ENCODE measurements at places on chromosomes 3 and 15.
A peak's percentile ranks its signal among the peaks of the same experiment; 100 is the strongest.

DNA sequence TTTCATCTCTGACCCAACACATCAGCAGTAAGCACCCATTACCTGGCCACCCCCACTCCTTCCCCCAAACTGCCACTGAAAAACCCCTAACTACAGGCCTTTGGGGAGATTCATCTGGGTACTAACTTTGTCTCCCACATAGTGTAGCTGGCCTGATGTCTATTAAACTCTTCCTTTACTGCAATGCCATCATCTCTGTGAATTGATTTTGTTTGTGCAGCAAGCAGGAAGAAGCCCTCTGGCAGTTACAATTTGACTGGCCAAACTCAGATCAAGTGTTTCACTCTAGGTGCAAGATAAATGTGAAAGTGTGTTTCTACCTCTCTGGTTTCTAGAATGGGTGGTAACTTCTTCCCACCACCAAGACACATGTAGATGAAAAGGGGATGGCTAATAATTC, 26.7 kb upstream of the OR5K4 start:
- DNase-seq = no peak

- DNase-seq = peak; percentile 96
Observed at GRCh38 chr3:50503504-50504342, at the start of gene CACNA2D2. Gene CACNA2D2 (minus strand): TSS chr3:50503634. CDS start chr3:50503423, 211 bp downstream.

- no peak for DNase-seq
Observed at GRCh38 chr15:61137105-61137792, 91.9 kb downstream of the RORA start.

DNA sequence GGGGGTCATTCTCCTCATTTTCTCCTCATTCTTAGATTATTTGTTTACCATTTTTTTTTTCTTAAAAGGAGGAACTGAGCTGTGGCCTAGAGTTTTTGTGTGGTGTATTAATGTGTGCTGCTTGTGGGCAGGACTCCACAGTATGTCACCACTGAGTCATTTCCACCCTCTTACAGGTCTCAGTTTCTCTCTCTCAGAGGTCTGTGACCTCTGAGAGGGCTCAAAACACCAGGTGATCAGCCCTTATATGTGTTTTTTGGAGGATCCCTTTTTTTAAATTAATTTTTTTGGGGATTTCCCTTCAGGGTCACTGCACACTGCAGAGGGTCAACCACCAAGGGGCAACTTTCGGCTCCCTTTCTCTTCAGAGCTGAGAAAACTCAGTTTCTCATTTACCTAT, 166.4 kb downstream of the SUCNR1 start:
- no peak for DNase-seq

DNA sequence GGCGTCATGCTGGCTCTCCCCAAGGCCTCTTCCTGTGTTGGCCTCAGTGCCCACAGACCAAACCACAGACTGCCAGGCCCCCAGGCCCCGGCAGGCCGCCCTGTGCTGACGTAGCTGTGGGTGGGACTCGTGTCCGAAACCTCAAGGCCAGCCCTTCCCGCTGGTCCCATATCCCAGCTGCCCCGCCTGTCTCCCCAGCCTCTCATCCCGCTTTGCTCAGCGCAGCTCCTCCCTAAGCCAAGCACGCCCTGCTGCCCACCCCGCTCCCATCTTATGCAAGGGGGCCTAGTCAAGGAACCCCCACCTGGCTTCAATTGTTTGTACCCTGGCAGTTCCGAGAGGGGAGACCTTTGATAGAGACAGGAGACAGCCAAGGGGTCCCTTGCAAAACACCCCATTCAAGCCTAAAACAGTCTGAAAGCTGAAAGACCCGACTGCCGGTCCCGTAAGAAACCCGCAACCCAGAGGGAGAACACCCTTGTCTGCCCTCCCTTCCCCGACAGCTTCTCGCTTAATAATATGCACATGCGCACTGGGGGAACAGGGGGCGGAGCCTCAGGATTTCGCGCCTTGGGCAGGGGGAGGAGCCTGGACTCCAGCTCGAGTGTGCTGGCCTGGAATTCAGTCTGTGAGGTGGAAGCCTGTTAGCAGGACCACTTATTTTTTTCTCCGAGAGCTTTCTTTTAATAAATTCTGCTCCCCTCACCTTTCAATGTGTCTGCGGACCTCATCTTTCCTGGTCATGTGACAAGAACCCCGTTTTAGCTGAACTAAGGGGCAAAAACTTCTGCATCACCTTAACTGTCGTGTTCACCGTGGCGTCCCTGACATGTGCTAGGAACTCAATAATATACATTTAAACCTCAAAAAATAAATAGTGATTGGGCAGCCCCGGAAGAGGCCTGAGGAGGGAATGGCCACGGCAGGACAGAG, 17.2 kb downstream of the TNFAIP8L3 start:
- peak; percentile 86 for DNase-seq
